NCI-H510A treated with DMSO at 0.1 percent for 48 hours (cell line): ENCODE measurements at places on chromosomes 16 and 17.

GRCh38 chr17:19610311-19610710 is 38.2 kb upstream of the ALDH3A2 start:
- DNase-seq = no peak

GRCh38 chr16:55735120-55735781 is 79.5 kb downstream of the SLC6A2 start:
- no peak for DNase-seq

GRCh38 chr17:29760279-29761039 is 137.7 kb upstream of the CORO6 start:
- DNase-seq = peak; percentile 15

GRCh38 chr17:8186787-8187516 is 3.0 kb downstream of the BORCS6 start:
- peak; percentile 96 for DNase-seq

GRCh38 chr16:17590711-17591654 is 120.2 kb upstream of the XYLT1 start:
- no peak for DNase-seq

GRCh38 chr17:8534498-8535188 is 95.9 kb downstream of the MYH10 start:
- DNase-seq = no peak

GRCh38 chr16:11078812-11079459 is 134.6 kb downstream of the CLEC16A start:
- no peak for DNase-seq

GRCh38 chr17:79463421-79464317 is 147.2 kb downstream of the RBFOX3 start:
- DNase-seq = no peak

GRCh38 chr17:40606548-40607353 is 40.9 kb downstream of the SMARCE1 start:
- DNase-seq = no peak

GRCh38 chr17:76593959-76594358 is 8.3 kb upstream of the ST6GALNAC2 start:
- DNase-seq = no peak

- no peak for DNase-seq
Observed at GRCh38 chr16:68019167-68019680, 3.5 kb upstream of the DPEP2NB start.

DNA sequence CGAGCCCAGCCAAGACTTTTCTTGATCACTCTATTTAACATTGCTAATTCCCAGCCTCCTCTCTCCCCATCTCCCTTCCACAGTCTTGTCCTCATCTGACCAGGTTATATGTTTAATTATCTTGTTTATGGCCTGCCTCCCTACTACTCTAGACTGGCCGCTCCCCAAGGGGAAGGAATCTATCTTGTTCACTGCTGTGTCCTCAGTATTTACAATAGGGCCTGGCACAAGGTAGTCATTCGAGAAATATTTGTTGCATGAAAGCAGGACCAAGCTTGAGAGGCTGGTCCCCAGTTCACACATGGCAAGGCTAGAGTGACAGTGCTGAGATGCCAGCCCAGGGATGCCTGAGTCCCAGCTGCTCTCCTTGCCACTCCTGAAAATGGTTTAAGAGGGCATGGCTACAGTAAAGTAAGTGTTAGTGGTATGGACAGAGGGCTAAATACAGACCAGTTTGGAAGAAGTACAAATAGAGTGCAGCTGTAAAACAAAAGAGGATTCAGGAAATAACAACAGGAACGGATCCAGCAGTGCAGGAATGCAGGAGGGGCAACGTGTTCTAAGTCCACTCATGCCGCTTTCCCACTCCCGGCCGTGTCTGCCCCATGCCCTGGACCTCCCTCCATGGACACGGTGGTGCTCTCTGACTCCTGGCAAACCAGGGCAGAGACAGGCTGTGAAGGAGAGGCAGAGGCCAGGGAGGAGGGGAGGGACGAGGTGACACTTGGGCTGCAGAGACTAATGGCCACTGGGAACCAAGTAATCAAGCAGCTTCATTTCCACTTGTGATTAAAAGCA is 65.6 kb downstream of the TOM1L2 start:
- DNase-seq = no peak

DNA sequence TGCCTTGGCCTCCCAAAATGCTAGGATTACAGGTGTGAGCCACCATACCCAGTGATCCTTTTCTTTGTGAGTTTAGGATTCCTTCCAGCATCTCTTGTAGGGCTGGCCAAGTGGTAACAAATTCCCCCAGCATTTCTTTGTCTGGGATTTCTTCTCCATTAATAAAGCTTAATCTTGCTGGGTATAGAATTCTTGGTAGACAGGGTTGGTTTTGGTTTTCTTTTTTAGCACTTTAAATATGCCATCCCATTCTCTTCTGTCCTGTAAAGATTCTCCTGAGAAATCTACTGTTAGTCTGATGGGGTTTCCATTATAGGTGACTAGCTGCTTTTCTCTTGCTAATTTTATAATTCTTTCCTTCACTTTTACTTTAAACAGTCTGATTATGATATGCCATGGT is 173.0 kb upstream of the TOM1L1 start:
- no peak for DNase-seq

DNA sequence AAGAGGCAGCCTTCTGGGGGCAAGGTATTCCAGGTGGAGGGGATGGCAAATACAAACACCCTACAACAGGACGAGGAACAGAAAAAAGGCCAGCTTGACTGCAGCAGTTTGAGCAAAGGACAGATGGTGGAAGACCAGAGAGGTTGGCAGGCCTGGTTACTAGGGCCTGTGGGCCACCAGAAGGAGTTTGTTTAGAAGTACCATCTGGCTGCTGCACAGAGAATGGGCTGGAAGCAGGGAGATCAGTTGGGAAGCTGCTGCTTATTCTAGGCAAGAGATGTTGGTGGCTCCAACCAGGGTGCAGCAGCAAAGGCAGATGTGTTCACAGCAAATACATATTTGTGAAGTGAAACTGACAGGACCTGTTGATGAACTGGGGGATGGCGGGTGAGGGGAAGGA is 2.9 kb upstream of the YPEL2 start:
- DNase-seq = no peak

GRCh38 chr17:74455025-74455545 is 11.3 kb upstream of the CD300A start:
- DNase-seq = no peak

DNA sequence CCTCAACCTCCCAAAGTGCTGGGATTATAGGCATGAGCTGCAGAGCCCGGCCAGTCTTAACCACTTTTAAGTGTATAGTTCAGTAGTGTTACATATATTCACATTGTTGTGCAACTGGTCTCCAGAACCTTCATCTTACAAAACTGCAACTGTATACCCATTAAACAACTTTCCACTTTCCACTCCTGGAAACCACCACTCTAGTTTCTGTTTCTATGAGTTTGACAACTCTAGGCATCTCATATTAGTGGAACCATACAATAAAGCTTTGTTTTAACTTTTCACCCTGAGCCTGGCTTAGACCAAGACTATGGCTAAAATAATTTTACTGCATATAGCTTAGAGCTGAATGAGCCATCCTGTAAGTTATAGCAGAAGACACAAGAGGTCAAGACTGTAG is 108.0 kb upstream of the GOT2 start:
- no peak for DNase-seq

GRCh38 chr16:89221604-89222003 is 4.1 kb downstream of the ZNF778 start:
- no peak for DNase-seq

DNA sequence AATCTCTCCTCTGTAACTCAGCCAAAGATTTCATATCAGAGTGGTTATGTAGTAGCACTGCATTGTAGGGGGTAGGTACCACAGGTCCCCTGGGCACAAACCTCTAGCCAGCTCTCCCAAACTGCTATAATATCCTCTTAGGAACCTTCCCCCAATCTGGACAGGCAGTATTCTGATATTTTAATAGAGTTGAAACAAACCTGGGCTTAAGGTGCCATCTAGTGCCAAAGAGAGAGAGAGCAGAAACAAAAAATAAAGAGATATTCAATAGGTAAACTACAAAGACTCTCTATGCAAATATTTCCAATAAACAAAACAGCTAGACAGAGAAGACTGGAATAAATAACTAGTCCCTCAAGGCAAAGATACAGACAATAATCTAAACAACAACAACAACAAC is 1070.0 kb downstream of the CDH11 start:
- peak; percentile 23 for DNase-seq

DNA sequence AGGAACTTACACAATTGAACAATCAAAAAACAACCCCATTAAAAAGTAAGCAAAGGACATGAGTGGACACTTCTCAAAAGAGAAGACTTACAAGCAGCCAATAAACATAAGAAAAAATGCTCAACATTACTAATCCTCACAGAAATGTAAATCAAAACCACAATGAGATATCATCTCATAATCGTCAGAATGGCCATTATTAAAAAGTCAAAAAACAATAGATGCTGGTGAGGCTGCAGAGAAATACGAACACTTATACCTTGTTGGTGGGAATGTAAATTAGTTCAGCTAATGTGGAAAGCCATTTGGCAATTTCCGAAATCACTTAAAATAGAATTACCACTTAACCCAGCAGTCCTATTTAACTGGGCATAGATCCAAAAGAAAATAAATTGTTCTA is 301.9 kb upstream of the KCNJ16 start:
- peak; percentile 60 for DNase-seq

DNA sequence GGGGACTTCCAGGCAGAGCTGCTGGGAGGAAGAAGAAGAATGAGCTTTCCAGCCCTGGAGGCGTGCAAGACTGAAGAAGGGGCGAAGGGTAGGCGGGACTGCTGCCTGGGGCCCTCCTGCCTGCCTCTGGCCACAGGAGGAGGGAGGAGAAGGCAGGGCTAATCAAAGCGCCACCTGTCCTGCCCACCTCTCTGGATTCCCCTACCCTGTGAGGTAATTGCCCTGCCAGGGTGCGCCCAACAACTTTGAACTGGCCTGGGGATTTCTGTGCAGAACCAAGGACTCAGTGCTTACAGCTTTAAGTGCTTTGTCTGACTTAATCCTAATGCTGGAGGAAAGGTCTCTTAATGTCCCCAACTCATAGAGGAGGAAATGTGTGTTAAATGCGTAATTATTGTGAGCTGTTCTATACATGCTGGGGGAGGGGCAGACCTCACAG is at the start of gene NOXO1:
Gene NOXO1 (minus strand): TSS at position 72 of the 439 bp plus-strand sequence. CDS start 290 bp downstream, outside the sequence.
- no peak for DNase-seq

- DNase-seq = no peak
Observed at GRCh38 chr17:1724869-1725641, 551 bp downstream of the WDR81 start.

DNA sequence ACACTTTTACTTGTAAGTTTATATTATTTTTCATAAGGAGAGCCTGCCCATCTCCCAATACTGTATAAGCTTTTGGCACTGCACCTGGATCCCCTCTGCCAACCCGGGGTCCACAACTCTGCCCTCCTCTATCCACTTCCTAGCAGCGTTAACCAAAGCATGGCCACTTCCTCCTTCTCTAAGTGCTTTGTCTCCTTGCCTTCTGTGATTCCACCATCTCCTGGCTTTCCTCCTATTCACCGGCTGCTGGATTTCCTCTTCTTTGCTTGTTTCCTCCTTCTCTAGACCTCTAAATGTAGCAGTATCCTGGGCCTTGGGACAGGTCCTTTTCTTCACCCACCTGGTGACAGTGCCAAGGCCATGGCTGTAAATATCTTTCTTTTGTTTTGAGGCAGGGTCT is 20.0 kb upstream of the WFIKKN2 start:
- no peak for DNase-seq

DNA sequence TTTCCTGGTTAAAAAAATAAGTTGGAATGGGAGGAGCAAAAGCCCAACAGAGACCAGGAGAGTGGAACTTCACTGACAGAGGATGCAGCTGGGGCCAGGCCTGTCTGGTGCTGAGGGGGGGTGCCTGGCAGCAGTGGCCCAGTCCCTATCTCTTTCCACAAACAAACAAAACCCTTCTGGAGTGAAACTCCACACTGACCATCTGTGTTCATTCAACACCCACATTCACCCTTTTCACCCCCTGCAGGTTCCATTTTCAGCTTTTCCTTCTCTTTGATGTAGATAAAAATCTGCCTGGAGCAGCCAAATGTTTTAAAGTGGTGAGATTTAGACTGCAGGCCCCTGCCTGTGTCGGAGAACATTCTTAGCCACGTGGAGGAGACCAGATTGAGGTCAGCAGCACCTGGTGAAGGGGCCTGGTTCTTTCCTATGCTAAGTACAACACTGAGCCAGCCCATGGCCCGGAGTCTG is 161.4 kb upstream of the CDH11 start:
- DNase-seq = no peak

GRCh38 chr16:89815639-89816348 is 653 bp downstream of the FANCA start:
- DNase-seq = no peak

- no peak for DNase-seq
Observed at GRCh38 chr17:9977180-9977575, 72.1 kb upstream of the RCVRN start.

- no peak for DNase-seq
Observed at GRCh38 chr17:19940722-19941464, 36.7 kb downstream of the AKAP10 start.

- peak; percentile 78 for DNase-seq
Observed at GRCh38 chr17:42536048-42536371, at the start of gene NAGLU. Gene NAGLU (plus strand): TSS chr17:42536241. CDS start chr17:42536273, 32 bp downstream.

- DNase-seq = no peak
Observed at GRCh38 chr17:48620461-48621139, 5.5 kb upstream of the HOXB8 start.

- DNase-seq = no peak
Observed at GRCh38 chr17:77320044-77320440, 179.3 kb downstream of the SEC14L1 start.

GRCh38 chr17:47253541-47254402 is at the start of gene ITGB3:
Gene ITGB3 (plus strand): TSS chr17:47253827. CDS start chr17:47253862, 35 bp downstream.
- peak; percentile 60 for DNase-seq

GRCh38 chr16:19940195-19940594 is 55.5 kb upstream of the GPRC5B start:
- no peak for DNase-seq

DNA sequence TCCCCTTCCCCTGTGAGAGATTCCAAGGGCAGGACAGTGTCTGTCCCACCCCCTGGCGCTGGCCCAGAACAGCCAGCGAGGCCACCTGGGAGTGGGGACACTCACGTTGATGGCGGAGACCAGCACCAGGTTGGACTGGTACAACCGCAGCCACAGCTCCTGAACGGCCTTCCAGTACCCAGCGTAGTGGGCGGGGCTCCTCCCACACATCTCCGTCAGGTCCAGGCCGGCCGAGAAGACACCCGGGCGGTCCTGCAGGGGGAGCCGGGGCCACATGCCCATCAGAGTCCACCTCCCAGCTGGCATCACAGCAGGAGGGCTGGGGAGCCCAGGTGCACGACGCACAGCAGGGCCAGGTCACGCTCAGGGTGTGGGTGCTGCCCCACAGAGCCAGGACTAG is 7.1 kb downstream of the ECI1 start:
- peak; percentile 6 for DNase-seq

GRCh38 chr16:29678691-29679267 is at the start of gene QPRT:
Gene QPRT (plus strand): TSS chr16:29679180. CDS start chr16:29679198, 18 bp downstream.
- DNase-seq = peak; percentile 58

DNA sequence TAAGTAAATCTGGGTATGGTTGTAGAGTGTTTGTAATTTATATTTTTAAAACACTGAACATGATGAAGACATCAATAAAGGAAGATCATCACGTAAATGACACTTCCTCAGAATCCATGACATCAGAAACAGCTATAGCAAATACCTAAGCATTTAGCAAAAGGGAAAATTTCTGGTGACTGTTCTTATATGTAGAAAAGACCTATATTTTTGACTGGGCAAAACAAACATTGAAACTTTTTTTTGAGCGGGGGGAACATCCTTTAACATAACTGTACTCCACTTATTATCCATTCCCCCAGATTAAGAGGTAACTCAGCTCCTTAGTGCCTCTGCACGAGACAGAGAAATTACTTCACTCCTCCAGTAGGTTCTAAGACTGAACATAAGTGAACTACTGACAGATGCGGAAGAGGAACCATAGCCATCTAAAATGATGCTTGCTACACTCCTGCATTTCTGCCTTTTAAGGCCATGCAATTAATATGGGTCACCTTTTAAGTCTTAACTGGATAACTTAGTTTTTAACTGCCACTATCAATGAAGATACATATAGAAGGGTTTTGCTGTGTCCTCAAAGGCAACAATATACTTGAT is 9.4 kb downstream of the CRYBA1 start:
- DNase-seq = no peak
